ENCODE measurements at places on chromosomes 1 and 21. TPM values are rescaled to one million over a fixed set of nuclear protein-coding genes. Genes with fewer than 3 reads are reported as not detected.

- peak; percentile 70 for DNase-seq
These were observed 74.8 kb upstream of the PDE4B start for GRCh38 chr1:65717815-65718454.

DNA sequence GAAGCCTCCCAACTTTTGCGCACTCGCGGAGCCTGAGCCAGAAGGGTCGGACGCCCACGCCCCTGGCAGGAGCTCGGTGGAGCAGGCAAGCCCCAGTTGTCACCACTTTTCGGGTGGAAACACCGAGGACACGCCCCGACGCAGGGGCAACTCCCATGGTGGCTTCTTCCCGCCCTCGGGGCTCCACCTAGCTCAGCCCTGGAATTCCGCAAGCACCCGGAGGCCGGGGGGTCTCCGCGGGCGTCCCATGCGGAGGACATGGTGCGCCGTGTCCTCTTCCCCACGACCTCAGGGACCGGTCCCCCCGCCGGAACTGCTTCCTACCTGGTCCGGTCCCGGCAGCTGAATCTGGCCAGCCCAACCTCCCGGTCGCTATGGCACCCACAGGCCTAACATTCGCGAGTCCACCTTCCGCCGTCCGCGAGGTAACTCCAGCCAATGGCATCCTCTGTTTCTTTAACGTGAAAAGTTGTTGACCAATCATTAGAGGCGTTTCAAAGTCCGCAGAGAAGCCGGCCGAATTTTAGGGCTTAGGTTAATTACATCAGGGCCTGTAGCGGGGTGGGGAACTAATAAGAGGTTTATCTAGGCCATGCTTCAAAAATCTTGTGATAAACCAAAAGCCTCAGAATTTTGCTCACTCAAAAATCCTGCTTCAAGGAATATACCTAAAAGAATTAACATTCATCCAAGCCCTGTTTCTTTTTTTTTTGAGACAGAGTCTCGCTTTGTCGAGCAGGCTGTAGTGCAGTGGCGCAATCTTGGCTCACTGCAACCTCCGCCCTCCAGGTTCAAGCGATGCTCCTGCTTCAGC, at the start of gene STPG1:
Gene STPG1, minus strand, starts transcription at position 433 of the 814 bp plus-strand sequence. CDS start 12,394 bp downstream, outside the sequence.
- DNase-seq: peak; percentile 72

GRCh38 chr1:159939678-159940002, 5.8 kb downstream of the IGSF9 start:
- no peak for DNase-seq

DNA sequence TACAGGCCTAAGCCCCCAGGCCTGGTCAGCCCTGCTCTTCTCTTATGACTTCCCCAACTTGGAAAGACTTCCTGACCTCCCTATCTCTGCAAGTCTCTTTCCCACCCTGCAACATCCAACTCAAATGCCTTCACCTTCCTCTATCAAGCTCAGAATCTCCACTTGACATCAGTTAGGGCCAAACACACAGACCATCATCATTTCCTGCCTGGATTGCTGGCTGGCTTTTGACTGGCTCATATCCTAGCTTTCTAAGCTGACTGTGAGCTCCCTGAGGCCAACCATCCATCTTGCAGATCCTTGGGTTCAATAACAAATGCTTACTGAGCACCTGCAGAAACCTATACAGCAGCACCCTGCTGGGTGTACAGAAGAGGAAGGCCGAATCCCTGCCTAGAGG, 137.3 kb upstream of the EDN2 start:
- no peak for DNase-seq

DNA sequence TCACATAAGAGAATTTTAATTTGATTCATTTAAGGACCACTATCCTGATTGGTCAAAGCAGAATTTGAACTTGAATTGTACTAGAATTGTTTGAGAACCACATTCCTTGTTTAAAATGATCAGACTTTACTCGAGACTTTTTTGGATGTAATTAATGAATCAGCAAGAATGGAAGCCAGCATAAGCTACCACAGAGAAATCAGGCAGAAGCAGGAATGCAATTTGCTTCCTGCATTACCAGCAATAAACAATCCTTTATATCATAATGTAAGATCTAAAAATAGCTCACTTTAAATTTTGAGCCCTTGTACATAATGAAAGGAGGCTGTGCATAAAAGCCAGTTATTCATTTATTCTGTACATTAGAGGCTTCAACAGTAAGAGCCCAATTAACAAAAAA, 119.8 kb upstream of the BACE2 start:
- peak; percentile 37 for DNase-seq

- no peak for DNase-seq
These were observed 85.6 kb downstream of the PRRX1 start for GRCh38 chr1:170749549-170749948.

DNA sequence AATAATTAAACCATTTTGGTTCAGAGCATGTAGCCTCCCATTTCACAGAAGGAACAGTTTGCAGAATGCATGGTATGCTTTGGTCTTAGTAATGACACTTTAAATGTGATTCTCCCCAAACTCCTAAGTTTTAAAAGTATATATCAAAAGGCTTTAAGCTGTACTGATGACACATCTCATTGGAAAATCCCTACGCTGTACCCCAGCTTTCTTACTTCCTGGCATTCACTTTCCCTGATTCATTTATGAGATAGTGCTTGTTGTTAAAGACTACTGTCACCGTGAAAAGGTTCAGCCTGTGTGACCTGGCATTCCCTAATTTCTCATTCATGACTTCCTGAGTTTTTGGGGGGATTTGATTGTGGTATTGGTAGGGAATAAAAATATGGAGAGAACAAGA, 53.4 kb downstream of the MPZL1 start:
- DNase-seq: no peak

DNA sequence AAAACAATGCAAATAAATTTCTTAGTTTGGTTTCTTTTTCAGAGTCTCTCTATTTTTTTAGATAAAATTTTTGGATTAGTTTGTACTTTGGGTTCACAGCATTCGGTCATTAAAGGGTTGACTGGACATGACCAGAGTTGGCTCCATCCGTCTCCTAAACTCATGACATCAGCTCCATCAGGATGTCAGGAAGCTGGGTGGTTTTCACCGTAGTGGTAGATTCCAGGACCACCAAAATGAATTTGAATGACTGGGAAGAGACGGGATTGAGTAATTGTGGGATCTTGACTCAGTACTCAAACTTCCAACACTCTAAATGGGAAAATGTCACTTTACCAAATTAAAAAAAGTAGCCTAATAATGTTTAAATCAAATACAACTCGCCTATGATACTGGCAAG, 279.2 kb upstream of the DUSP10 start:
- no peak for DNase-seq

DNA sequence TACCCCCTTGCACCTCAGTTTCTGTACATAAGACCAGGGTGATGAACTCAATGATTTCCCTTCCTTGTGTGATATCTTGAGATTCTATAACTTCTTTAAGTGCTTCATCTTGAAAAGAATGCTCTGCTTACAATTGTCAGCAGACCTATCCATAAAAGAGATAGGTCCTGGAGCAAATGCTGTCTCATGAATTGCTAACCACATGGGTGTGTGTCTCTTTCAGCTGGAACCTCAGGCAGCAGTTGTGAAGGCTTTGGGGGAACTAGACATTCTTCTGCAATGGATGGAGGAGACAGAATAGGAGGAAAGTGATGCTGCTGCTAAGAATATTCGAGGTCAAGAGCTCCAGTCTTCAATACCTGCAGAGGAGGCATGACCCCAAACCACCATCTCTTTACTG, 2.8 kb downstream of the IL20 start:
- no peak for DNase-seq

- peak; percentile 50 for DNase-seq
These were observed 11.9 kb upstream of the RIPPLY3 start for GRCh38 chr21:36994501-36995158.

DNA sequence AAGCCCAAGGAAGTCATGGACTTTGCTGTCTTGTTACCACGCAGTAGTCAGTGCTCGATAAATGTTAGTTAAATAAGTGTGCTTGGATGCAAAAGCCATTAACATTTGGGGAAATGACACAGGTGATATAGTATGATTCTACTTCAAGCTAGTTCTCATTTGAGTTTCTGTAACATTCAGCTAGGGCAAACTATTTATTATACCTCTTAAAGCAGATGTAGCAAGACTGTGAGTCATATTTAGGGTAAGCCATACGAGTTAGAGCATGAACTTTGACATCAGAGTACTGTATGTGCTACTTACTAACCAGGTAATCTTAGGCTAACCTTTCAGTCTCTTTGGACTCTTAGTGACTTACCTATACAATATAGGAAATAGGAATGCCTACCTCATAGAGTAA, 21.0 kb downstream of the CLCA4 start:
- no peak for DNase-seq

DNA sequence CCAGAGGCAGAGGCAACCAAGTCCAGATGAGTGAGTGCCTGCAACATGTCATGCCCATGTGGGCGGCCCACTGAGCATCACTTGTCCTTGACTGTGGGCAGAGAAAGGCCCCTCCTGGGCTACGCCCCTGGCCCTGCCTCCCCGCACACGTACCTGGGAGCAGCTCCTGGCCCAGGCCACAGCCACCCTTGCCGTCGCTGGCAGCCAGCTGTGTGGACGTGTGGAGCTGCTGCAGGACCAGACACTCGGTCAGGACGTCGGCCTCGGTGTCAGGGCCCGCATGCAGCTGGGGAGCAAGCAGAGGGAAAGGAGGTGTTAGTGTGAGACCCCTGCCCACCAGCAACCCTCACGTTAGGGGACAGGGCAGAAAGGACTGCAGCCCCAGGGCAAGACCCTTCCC, 61.3 kb downstream of the DMRTB1 start:
- DNase-seq: no peak

DNA sequence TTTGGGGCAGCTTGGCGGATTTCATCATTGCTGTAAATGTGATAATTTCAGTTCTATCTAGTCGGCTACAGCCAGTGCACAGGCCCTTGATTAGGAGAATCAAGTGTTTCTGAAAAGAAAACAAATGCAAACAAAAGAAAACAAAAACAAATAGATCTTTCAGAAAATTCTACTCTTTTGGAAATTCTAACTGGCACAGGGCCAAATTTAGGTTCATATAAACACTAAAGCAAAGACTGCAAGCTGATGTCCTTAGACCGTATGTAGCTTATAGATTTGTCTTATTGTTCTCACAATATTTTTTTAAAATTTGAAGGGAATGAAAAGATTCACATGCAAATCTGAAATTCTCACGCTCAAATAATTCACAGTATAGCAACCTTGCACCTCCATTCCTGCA, 11.2 kb downstream of the UBR4 start:
- DNase-seq: no peak

DNA sequence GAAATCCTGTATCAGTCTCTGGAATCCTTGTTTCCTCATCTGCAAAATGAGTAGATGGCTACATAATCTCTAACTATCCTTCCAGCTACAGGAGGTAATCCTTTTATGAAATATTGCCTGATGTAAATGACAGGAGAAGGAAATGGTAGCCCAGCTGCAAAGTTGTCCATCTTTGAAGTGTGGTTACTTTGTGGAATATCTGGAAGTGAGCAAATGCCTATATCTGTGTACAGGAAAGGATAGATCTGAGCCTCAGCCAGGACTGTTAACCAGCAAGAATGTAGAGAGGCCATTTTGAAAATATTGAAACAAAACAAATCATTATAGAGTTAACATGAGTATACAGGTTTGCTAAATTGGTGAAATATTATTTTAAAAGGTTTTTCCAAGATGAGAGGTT, 74.8 kb upstream of the BMP8A start:
- DNase-seq: no peak

DNA sequence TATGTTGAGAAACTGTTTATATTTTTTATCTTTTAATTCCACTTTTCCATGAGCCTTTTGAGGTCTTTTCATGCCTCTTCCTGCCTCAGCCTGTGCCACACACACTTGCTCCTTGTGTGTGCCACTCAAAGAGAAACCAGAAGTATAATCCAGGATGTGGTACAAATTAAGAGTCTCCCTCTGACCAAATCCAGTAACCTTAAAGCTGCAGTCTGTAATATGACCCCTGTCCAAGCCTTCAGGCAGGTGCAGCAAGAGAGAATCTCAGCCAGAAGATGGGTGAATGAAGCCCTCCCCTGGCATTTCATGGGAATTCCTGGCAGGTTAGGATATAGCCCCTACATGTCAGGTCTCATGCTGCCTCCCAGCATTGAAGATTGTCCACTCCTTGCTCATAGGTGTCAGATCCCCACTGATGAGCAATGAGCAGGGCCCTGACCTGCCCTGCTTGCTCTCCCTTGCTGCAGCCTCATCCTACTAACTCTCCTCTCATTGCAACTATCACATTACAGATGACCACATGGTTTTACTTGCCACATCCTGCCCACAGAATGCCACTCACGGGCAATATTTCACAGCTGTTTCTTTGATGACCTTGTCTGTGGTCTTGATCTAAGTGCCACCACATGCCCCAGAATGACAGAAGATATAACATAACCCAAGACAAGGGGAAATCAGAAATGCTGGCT, 169.3 kb downstream of the SEC16B start:
- DNase-seq: peak; percentile 12

DNA sequence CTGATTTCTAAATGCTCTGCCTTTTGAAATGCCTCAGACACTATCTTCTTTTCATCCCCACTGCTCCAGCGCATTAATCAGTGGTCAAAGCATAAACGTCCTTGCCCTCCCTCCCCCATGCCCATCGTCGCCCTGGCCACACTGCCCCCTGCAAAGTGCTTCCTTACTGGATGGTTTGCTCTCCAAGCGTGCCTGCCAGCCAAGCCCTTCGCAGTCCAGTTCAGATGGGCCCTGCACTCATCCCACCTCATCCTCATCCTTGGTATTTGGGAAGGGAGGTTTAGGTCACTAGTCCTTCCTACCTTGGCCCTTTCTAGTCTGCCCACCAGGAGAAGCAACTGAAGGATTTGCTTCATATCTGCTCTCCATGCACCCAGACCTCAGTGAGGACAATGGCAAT, 3.1 kb downstream of the GJA4 start:
- no peak for DNase-seq

OR2L5 gene
- not detected for total RNA-seq

RHOU gene
- total RNA-seq: 20.8 TPM

ZNF644 gene
- total RNA-seq: 49.3 TPM

FAM43B gene
- total RNA-seq: under 0.01 TPM

DNALI1 gene
- 5.0 TPM for total RNA-seq

TLR5 gene
- total RNA-seq: 0.77 TPM

OR6N1 gene
- total RNA-seq: not detected

LRRC39 gene
- 0.50 TPM for total RNA-seq

IGSF21 gene
- not detected for total RNA-seq

SPATA17 gene
- total RNA-seq: 0.77 TPM

SLAMF6 gene
- not detected for total RNA-seq

VHLL gene
- total RNA-seq: not detected

KCNE1 gene
- 0.33 TPM for total RNA-seq

ACTN2 gene
- under 0.01 TPM for total RNA-seq

USP33 gene
- 126 TPM for total RNA-seq
